ENCODE measurements at places on chromosomes 2 and 18.

DNA sequence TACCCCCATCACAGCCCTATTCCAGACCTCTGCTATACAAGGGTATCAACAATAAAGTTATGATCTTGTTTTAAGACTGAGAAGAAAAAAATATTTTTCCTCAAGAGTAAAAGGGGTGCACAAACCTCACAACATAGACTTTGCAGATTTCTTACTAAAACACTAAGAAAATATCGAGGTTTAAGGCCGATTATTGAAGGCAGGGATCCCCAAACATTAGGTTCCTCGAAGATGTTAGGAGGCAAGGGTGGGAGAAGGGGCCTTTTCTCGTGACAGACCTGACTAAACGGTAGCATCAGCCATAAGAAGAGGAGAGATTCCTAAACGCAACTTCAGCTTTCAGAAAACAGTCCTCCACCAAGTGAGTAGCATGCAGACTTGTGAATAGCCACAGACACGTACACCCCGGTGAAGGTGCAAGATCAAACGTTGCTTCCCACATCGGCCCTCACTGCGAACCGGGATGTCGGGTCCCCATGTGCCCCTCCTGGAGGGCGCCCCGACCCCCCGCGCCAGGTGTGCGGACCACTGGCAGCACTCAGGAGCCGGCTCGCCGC, 678 bp downstream of the PIAS2 start:
- no peak for DNase-seq

DNA sequence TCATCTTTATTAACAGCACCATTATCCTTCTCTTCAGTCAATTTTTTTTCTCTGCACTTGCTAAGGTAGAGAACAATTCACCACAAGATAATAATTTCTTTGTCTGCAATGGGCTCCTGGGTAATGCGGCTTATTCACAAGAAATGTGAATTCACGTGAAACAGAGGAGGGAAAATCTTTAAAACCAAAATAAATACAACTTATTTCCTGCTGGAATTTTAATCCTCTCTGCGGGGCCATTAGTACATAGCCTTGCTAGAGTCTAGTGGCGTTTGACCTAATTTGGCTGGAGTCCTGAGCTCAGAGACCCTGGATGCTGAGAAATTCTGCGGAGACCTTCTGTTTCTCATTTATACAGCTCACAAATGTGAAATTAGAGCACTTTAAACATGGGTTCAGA, 319.3 kb upstream of the MMADHC start:
- DNase-seq = no peak

DNA sequence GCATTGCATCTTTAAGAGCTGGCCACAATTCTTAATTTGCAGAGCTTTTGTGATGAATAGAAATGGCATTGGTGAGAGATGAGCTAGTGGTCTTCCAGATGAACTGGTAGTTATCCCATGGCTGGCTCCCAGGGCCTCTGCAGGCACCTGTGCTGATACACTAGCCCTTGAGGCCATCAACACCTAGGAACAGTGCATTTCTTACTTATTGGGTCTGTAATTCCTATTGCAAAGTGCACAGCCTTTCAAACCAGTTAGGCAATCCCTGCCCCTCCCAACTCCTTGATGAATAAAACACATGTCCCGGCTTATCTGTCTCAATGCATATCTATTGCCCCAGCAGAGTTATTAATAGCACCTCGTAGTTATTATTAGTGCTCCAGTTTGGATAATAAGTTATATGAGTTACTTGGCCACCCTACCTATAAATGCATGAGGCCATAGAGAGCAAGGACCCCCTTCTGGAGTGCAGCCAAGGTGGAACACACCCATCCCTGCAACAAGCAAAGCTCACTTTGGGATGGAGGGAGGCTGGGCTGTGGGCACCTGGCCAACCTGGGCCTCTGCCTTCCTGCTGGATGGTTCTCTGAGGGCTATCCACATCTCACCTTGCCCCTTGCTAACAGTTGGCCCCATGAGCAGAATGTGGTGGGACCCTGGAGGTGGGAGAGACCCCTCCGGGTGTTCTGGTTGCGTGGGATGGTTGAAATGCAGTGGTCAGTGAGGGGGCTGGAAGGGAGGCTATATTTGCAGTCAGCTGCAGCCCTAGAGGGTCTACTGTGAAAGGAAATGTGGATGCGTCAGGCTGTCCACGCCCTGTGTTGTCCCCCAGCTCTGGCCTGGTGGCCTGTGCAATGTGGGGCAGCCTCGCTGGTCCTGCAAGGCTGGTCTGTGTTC, 455.9 kb upstream of the HS6ST1 start:
- DNase-seq = no peak

DNA sequence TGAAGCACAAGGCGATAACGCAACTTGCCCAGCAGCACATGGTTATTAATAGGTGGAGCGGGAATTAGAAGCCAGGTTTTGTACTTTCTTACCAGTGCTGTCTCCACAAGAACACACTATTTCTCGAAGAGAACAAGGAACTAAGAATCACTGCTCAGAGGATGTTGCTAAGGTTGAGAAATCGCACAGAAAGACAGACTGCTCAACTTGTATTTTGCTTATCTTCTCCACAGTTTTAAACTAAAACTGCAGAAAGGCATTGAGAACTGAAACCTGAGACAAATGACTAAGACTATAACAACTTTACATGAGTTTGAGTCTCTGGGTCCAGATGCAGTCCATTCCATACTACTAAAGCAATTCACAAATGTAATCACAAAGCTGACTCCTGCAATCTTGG, 6.2 kb downstream of the PRKD3 start:
- no peak for DNase-seq

DNA sequence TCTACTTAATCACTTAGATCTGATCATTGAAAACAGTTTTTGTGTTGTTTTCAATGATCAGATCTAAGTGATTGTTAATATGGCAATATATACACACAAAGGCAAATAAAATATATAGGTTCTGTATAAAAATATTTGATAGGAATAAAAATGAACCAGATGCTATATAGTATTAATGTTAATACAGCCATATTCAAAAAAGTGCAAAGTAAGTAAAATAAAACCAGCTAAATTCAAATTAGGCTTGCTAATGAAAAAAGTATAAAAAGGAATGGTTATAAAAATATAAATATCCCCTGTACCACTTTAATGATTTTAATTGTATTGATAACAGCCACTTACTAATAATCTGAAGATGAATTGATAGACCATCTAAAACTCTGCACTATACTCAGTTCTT, 38.4 kb downstream of the VPS54 start:
- DNase-seq = no peak

- DNase-seq = peak; percentile 42
Observed at GRCh38 chr2:121237980-121238665, 46.9 kb downstream of the TFCP2L1 start.

DNA sequence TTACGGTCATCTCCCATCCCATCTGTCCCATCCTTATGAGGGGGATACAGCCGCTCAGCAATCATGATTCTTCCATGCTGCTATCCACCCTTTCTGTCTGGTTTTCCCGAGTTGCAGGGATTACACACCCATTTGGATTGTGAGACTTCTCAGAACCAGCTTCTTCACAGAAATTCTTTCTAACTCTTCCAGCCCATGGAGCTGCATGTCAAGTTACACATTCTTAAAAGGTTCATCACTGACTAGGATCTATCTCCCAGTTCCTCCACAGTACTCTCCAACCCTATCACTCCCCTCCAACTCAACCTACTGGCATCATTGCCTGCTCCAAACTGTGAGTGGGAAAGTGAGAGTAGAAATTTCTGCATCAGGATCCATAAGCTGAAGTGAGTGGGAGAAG, 558.2 kb upstream of the TNP1 start:
- no peak for DNase-seq

- DNase-seq = no peak
Observed at GRCh38 chr2:133457861-133458260, 110.4 kb downstream of the NCKAP5 start.

DNA sequence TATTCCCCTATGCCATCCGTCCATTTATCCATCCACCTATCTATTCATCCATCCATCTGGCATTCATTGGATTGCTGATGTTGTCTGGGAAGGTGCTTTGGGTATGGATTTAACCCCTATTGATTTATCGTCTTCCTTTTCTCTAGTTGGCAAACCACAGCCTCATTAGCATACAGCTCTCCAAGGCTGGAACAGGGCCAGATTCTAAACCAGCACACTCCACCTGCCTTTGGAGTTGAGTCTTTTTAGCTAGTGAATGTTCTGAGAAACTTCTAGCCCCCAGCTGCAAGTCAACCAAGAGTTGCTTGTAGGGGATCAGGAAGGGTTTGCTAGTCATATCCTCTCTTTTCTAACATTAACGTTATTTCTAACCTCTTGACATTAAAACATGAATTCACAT, 90.7 kb downstream of the NRP2 start:
- no peak for DNase-seq

DNA sequence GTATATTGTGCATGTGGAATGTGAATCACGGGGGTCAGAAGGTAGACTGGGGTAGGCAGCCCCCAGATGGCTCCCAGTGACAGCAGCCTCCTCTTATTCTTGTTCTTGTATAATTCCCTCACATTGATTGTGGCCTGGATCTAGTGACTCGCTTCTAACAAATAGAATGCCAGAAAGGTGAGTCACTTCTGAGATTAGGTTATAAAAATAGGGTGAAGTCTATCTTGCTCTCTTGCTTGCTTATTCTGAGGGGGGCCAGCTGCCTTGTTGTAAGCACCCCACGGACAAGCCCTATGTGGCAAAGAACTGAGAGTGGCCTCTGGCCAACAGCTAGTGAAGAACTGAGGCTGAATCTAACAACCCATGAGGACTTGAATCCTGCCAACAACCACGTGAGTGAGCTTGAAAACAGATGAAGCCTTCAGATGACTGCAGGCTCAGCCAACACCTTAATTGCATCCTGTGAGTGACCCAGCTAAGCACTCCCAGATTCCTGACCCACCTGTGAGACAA, 15.6 kb upstream of the RMND5A start:
- no peak for DNase-seq

DNA sequence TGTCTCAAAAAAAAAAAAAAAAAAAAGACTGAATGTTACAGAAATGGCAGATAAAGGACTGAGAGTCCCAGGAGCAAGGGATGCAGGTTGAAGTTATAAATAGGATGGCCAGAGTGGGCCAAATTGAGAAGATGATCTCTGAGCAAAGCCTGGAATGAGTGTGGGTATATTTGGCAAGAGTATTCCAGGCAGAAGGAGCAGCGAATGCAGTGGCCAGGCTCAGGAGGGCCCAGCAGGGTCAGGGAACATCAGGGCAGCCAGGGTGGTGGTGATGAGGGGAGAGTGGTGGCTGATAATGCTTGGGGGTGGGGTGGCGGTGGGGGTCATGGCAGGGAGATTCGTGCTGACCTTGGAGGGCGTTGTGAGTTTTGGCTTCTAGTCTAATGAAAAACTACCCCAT, 141.3 kb upstream of the AGAP1 start:
- DNase-seq = no peak

DNA sequence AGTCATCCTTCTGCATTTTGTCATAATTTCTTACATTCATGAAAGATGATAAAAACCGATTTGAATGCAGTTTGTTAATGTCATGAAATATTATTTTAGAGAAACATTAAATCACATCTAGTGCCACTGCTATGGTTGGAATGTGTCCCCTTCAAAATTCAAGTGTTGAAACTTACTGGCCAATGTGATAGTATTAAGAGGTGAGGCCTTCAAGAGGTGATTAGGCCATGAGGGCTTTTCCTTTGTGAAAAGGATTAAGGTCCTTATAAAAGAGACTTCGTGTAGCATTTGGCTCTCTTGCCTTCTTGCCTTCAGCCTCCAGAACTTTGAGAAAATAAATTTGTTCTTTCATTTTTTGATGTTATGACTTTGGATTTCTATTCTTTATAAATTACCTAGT, 117.2 kb downstream of the RGPD3 start:
- no peak for DNase-seq

DNA sequence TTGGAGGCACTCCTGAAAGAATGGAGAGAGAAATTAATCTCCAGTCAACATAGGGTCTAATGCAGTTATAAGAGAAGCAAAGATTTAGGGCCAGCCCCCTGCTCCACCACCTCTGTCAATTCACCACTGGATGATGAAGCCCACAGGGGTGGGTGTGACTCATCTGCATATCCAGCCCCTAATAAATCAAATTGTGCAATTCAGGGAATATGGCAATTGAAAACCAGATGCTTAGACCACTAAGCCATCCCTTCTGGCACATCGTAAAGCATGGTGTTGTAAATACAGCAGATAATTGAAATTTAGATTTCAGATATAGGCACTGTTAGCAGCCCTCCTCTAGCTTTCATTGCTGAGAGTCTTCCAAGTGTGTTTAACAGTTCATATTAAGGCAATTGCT, 541.4 kb downstream of the PARD3B start:
- DNase-seq = no peak

- DNase-seq = no peak
Observed at GRCh38 chr2:54149638-54150441, 34.4 kb downstream of the ACYP2 start.

GRCh38 chr2:104847586-104848160, 6.2 kb upstream of the POU3F3 start:
- no peak for DNase-seq

DNA sequence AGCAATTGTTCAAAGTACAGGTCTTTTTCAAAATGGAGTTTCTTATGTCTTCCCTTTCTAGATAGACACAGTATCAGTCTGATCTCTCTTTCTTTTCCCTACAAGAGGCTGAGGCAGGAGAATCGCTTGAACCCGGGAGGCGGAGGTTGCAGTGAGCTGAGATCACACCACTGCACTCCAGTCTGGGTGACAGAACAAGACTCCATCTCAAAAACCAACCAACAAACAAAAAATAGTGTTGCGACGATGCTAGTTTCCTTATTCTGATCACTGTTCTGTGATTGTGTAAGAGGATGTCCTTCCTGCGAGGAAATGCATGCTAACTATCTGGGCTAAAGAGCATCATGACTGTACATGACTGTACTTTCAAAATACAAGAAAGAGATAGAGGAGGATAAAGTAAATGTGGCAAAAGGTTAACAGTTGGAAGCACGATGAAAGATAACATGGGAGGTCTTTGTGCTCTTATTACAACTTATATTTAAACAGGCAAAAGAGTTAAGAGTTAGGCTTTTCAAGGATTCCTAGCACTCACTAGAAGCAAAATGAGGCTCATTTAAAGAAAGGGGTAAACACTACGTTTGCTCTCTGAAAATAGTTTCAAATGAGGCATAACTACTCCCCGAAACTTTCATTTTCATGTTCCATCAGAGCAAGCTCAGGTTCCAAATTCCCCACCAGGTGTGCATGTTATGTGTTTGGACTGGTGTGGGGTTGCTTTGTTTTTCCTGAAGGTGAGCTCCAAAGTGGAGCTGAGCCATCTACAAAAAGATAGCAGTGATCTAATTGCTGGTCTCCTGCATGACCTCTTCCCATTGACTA, 23.8 kb downstream of the SOWAHC start:
- no peak for DNase-seq

GRCh38 chr18:39019989-39020388, 1454.4 kb upstream of the CELF4 start:
- no peak for DNase-seq

- no peak for DNase-seq
Observed at GRCh38 chr18:8854962-8855361, 149.6 kb downstream of the MTCL1 start.

DNA sequence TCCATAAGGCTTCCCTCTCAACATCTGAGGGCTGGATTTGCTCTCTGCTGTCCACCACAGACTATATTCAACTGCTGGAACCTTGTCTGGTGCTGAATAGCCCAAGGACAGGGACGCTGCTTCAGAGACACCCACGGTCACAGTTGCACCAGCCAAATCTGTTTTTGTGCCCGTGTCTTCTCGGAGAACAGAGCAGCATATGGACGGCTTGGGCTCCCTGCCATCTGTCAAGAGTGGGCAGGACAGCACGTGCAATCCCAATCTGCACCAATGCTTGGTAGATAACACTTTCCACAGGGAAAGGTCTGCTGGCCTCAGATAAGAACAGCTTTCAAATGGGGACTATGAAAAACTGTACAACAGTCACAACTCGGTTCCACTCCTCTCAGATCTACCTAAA, 466.1 kb downstream of the TGIF1 start:
- DNase-seq = no peak

All from 8988T (cell line).